ENCODE measurements at places on chromosomes 5 and 9. TPM values are rescaled to one million over a fixed set of nuclear protein-coding genes. Genes with fewer than 3 reads are reported as not detected.

GRCh38 chr9:76136986-76137385 lies 246.5 kb downstream of the PCSK5 start:
- DNase-seq, result no peak

DNA sequence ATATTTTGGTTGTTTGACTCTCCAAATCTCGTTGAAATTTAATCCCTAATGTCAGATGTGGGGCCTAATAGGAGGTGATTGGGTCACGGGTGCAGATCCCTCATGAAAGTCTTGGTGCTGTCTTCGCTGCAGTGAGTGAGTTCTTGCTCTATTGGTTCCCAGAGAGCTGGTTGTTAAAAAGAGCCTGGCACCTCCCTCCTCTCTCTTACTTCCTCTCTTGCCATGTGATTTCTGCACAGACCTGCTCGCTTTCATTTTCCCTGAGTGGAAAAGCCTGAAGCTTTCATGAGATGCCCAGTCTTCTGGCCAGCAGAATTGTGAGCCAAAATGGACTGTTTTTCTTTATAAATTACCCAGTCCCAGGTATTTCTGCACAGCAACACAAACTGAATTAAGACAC lies 221.6 kb downstream of the MAT2B start:
- DNase-seq, result no peak

The ISL1 gene
- not detected for total RNA-seq

The PCDHAC1 gene
- total RNA-seq, result not detected
